ENCODE measurements at places on chromosomes 11 and 22. TPM values are rescaled to one million over a fixed set of nuclear protein-coding genes. Genes with fewer than 3 reads are reported as not detected.

DNA sequence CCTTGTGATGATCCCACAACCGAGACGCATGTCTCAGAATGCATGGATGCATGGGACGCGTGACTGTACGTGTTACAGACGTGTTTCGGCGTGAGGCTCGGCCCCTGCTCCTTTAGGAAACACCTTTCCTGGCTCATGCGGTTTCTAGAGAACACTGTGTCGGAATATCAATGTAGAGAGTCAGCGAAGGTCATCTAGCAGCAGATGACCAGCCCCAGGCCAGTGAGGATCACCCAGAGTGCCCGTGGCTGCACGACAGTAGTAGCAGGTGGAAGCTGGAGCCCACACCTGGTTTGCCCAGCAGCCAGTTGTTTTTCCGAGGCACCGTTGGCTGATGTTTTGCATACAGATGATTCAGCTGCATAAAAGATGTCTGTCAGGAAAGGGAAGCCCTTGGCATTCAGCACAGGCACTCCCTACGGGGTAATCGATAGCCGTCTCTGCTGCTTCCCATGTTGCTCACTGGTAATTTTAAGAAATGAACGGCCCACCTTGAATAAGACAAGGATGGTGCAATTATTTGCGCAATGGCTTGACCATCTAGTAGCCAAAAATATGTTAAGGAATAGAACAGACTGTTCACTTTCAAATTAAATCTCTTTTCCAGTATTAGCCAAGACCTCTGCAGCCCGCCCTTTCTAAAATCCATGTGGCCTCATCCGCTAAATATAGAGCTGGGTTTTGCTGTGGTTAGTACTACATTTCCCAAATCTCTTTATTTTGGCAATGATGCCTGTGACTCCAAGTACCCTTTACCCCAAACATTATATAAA lies 1.1 kb upstream of the CLTCL1 start:
- DNase-seq, result no peak

- peak; percentile 32 for DNase-seq
Measured at GRCh38 chr11:1131033-1131911, 26.5 kb upstream of the MUC5AC start.

DNA sequence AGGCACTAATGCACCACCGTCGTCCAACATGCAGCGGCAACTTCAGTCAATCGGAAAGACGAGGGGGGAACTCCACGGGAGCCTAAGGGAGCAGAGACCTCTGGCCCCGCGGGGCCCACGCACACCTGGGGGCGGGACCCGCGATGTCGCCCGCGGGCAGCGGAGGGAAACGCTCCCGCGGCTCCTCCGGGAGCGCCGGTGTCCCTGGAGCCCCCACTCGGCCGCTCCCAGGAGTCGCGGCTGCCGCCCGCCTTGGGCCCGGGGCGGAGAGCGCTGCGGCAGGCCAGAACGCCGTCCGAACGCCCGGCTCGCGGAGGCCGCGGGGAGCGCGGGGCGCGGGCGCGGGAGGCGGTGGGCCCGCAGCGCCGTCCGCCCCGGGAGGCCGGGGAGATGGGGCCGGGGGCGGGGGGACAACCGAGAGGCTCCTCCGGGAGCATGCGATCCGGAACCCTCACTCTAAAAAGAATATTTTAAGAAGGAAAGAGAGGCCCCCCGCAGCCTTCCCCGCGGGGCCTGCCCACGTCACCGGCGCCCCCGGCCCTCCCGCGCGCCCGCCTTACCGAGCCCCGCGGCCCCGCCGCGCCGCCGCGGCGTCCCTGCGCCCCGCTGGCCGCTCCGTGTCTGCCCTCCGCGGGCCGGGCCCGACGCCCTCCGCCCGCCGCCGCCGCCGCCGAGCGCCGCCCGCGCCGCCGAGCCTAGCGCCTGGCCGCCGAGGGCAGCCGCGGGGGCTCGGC lies 86.6 kb upstream of the ARHGAP32 start:
- peak; percentile 33 for DNase-seq

C1QTNF4 gene
- total RNA-seq, result 6.6 TPM

C11orf52 gene
- total RNA-seq, result not detected

EIF1AD gene
- total RNA-seq, result 32.1 TPM

MCHR1 gene
- total RNA-seq, result 2.4 TPM

GRCh38 chr22:47850644-47851151 lies 1088.2 kb downstream of the TBC1D22A start:
- DNase-seq, result no peak

ATL3 gene
- total RNA-seq, result 24.4 TPM

DTX4 gene
- 13.8 TPM for total RNA-seq

SCN2B gene
- 0.03 TPM for total RNA-seq

ALDH3B2 gene
- total RNA-seq, result not detected

IPO7 gene
- total RNA-seq, result 328 TPM

Data from GM23338 (cell line).